CD8-positive, alpha-beta memory T cell (primary cell): ENCODE measurements at places on chromosomes 16 and 17.

GRCh38 chr16:3035289-3035971 is 1.3 kb downstream of the BICDL2 start:
- H3K27me3 ChIP-seq, result peaks cover 63% of the 10 kb centered on the region
- no peak for DNase-seq
- H3K4me3 ChIP-seq, result no peak overlapping the region
- no peak overlapping the region for H3K27ac ChIP-seq

- peak overlapping the region; percentile 7 for H3K27ac ChIP-seq
- H3K4me3 ChIP-seq, result no peak overlapping the region
- no peaks in the 10 kb centered on the region for H3K27me3 ChIP-seq
Observed at GRCh38 chr17:48244121-48244711, 136.7 kb downstream of the SNX11 start.

DNA sequence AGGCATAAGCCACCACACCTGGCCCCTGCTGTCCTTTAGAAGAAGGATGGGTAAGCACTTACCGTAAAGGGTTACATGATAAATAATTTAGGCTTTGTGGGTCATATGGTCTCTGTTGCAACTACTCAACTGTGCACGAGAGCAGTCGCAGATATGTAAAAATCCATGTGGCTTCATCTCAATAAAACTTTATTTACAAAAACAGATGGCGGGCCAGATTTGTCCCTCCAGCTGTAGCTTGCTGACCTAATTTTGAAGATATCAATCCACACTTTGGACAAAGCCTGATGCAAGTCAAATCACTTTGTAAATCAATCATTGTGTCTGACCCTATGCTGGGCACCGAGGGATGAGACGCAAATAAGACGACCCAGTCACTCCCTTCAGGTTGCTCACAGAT is 12.1 kb downstream of the TEKT5 start:
- H3K4me1 ChIP-seq, result no peaks in the 10 kb centered on the region
- H3K36me3 ChIP-seq, result no peaks in the 10 kb centered on the region
- H3K27ac ChIP-seq, result no peak overlapping the region

DNA sequence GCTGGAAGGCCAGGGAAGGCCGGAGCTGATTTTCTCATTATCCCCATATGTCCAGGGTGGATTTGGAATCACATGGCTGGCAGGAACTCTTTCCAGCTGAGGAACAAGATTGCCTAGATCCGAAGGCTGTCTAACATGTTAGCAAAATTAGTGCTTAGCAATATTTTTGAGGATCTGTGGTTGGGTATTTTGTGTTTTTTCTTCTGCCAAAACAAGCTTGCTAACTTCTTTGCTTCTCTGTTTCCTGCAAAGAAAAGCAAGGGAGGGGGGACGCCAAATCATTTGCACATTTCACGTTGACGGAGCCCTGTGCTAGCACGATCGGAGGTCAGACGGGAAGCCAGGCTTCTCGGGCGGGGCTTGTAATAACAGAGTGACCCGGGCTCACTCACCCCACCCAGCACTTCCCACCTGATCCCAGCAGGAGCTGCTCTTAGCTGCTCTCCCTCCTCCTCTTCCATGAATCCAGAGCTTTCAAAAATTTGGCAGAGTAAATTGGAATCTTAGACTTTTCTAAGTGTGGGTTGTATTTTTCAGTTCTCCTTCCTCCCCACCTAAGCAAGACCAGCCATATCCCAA is 33.3 kb upstream of the FOXF1 start:
- H3K4me3 ChIP-seq, result no peak overlapping the region
- no peaks in the 10 kb centered on the region for H3K27me3 ChIP-seq

- no peaks in the 10 kb centered on the region for H3K4me1 ChIP-seq
- no peak for DNase-seq
- H3K36me3 ChIP-seq, result no peaks in the 10 kb centered on the region
- no peak overlapping the region for H3K4me3 ChIP-seq
- H3K27ac ChIP-seq, result no peak overlapping the region
Observed at GRCh38 chr16:67697422-67698185, 21.5 kb downstream of the GFOD2 start.

DNA sequence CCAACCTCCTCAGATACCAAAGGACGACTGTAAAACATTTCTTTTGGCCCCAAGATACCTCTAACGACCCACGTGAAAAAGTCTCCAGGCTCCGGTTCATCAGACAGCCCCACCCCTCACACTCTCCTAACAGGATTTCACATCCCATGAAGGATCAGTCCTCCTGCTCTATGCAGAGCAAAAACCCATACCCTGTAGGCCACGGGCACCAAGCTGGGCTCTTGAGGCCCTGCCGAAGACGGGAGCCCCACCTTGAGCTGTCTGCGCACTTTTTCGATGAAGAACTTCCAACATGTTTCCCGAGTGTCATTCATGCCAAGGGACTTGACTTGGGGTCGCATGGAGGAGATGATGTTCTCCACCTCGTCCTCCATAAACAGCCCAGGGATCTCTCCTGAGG is 89.9 kb downstream of the PGS1 start:
- H3K4me3 ChIP-seq, result no peak overlapping the region
- no peaks in the 10 kb centered on the region for H3K27me3 ChIP-seq
- no peak overlapping the region for H3K27ac ChIP-seq
- no peaks in the 10 kb centered on the region for H3K36me3 ChIP-seq
- H3K4me1 ChIP-seq, result no peaks in the 10 kb centered on the region
- DNase-seq, result no peak

- DNase-seq, result no peak
- no peaks in the 10 kb centered on the region for H3K27me3 ChIP-seq
- peaks cover 10% of the 10 kb centered on the region for H3K4me1 ChIP-seq
- no peaks in the 10 kb centered on the region for H3K36me3 ChIP-seq
- no peak overlapping the region for H3K4me3 ChIP-seq
Observed at GRCh38 chr17:45575126-45575885, 84.8 kb upstream of the PLEKHM1 start.

DNA sequence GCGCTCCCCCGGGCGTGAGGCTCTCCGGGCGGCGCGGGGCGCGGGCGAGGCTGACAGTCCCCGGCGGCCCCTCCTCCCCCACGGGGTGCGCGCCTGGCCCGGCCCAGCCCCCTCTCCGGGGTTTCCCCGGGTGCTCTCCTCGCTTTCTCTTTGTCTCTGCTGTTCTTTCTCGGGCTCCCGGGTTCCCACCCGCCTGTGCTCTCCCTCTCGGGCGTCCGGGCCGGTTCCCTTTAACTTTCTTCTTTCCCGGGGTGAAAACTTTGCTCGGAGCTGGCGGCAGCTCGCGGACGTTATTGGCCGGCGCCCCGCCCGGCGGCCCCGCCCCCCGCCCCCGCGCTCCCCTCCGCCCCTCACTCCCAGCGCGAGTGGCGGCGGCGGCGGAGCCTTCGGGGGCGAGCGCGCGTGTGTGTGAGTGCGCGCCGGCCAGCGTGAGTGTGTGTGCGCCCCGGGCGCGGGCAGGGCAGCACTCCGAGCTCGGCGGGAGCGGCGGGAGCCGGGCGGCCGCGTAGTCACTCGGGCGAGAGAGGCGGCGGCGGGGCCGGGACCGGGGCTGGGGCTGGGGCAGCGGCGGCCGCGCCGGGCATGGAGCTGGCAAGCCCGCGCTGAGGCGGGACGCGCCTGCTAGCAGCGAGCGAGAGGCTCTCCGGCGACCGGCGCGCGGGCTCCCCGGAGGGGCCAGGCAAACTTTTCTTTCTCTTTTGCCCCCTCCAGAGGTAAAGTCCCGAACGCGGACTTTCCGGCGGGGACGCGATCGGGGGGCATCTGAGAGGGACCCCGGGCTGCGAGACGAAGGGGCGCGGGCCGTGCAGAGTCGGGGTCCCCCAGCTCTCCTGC is at the start of gene NTN1:
Gene NTN1 (plus strand): TSS at position 353 of the 834 bp plus-strand sequence. CDS start 864 bp downstream, outside the sequence.
- H3K36me3 ChIP-seq, result no peaks in the 10 kb centered on the region
- H3K4me3 ChIP-seq, result peak within 1 kb of the TSS; percentile 19
- no peak for DNase-seq
- H3K27me3 ChIP-seq, result peaks cover 42% of the 10 kb centered on the region

DNA sequence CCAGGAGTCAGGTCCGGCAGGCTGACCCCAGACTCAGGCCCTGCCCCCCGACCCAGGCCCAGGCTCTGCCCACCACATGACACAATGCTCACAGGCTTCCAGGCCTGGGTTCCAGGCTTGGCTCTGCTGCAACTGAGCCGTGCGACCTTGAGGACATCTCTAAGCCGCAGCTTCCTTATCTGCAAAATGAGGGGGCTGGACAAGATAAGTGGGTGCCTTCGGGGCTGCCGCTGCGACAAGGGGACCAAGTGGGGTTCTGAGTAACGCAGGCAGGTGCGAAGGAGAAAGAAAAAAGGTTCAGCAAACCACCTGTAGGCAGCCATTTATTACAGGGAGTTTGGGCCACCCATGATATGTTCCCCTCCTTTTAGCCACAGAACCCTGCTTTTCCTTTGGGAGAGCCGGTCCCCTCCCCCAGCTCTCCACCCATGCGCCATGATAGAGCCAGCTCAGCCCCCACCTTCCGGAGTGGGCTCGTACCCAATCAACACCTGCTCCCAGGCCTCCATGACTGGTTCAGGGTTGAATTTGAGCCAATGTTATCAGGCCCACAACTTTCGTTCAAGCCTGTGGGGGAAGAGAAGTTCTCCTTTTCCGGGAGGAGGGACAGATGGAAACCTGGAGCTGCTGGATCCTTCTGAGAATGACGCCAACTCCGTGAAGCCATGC is 38.2 kb downstream of the RTN4RL1 start:
- no peaks in the 10 kb centered on the region for H3K27me3 ChIP-seq
- H3K27ac ChIP-seq, result peak overlapping the region; percentile 31
- DNase-seq, result no peak
- H3K4me3 ChIP-seq, result no peak overlapping the region
- H3K36me3 ChIP-seq, result no peaks in the 10 kb centered on the region

- no peaks in the 10 kb centered on the region for H3K27me3 ChIP-seq
- no peaks in the 10 kb centered on the region for H3K36me3 ChIP-seq
- H3K27ac ChIP-seq, result no peak overlapping the region
- no peaks in the 10 kb centered on the region for H3K4me1 ChIP-seq
Observed at GRCh38 chr17:57466017-57466471, 209.7 kb downstream of the MSI2 start.

DNA sequence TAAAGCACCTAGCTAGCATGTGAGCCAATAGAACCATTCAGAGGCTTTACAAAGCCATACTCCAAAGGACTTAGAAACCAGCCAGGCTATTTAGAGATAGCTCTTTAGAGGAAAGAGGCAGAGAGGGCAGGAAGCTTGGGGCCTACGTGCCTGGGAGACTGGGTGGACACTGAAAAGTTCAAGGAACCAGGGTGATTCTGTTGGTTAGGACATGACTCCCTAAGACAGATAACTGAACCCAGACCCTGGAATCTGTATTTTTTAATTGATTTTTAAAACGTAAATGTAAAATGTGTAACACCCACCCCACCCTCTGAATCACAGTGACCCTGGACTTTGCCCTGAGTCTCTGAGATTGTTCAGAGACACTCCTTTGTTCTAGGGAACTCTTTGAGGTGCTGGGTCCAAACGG is 16.1 kb upstream of the GNA13 start:
- H3K27me3 ChIP-seq, result no peaks in the 10 kb centered on the region
- DNase-seq, result no peak
- H3K27ac ChIP-seq, result no peak overlapping the region
- H3K4me1 ChIP-seq, result no peaks in the 10 kb centered on the region

DNA sequence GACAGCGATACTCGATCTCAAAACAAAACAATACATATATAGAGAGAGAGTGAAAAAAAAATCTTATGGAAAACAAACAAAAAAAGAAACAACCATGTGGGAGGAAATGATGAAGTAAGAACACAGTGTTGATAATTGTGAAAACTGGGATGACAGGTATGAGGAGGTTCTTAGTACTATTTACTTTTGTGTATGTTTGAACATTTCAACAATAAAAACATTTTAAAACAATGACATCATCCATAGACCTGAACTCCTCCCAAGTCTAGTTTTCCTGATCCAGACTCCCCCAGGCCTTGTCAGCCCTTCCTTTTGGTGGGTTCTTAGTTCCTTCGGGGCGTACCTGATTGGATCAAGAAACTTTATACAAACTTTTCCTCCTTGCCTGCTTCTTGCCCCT is 51.7 kb downstream of the CCDC42 start:
- peaks cover 3% of the 10 kb centered on the region for H3K27me3 ChIP-seq
- H3K4me1 ChIP-seq, result no peaks in the 10 kb centered on the region
- no peak for DNase-seq
- no peaks in the 10 kb centered on the region for H3K36me3 ChIP-seq
- no peak overlapping the region for H3K27ac ChIP-seq
- H3K4me3 ChIP-seq, result no peak overlapping the region

DNA sequence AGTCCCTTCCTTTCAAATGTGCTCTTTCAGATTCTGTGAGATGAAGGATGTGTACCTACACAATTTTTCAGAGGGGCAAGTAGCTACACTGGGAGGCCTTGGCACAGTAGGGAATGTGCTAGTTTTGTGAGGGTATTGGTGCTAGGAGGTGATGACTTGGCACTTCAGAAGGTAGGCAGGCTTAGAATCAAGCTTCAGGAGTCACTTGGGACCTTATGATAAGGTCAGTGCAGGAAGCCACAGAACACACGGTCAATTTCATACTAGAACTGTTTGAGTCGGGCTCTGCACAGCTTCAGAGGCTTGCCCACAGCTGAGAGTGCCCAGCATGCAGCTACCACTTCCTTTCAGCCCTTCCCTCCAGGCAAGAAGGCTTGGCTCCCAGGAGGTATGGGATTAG is 6.1 kb downstream of the CMTM1 start:
- no peaks in the 10 kb centered on the region for H3K27me3 ChIP-seq
- no peaks in the 10 kb centered on the region for H3K36me3 ChIP-seq
- no peak overlapping the region for H3K4me3 ChIP-seq
- H3K4me1 ChIP-seq, result no peaks in the 10 kb centered on the region
- no peak for DNase-seq

DNA sequence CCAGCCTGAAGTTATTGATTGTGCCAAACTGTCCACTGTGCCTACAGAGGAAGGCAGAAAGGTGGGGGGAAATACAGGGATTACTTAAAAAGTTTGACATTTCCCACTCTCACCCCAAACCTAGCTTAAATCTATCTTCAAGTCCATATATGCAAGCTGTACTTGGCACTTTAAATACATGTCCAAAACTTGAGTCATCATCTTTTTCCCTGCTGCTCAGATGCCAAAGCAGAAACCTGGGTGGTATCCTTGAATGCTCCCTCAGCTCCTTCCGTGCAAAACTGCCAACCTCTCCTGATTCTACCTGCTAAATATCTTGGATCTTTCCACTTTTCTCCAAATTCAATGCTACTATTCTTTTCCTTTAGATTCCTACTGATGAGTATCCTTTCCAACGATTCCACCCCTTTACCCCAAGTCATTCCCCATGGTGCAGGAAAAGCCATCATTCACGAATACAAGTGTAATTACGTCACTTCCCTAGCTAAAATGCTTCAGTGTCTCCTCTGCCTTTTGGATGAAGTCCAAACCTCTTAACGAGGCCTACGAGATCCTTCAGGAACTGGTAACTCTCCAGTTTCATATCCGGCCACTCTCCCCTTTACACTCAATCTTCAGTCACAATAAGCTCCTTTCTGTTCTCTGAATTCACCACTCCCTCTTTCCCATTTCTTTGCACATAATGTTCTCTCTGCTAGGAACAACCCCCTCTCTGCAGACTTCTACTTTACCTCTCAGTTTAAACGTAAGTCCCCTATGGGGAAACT is 9.3 kb downstream of the BECN1 start:
- no peak overlapping the region for H3K27ac ChIP-seq
- no peaks in the 10 kb centered on the region for H3K27me3 ChIP-seq
- H3K4me3 ChIP-seq, result no peak overlapping the region
- no peaks in the 10 kb centered on the region for H3K4me1 ChIP-seq
